ENCODE measurements at places on chromosomes 2 and 18.

DNA sequence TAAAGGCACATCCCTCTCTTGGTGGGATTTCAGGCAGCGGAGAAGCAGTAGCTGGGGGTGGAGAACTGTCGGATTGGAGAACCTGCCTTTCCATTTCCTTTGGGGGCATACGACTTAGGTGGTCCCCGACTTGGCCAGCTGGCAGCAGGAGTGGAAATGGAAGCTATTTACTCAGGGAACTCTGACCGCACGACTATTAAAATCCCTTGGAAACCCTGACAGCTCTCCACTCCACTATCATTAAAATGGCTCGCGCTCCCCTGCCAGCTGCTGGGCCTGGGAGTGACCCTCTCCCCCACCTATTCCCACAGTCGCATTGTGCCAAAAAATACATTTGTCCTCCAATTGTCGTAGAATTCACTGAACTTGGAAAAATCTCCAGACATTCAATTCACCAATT lies 77.7 kb upstream of the APCDD1 start:
- DNase-seq, result no peak

DNA sequence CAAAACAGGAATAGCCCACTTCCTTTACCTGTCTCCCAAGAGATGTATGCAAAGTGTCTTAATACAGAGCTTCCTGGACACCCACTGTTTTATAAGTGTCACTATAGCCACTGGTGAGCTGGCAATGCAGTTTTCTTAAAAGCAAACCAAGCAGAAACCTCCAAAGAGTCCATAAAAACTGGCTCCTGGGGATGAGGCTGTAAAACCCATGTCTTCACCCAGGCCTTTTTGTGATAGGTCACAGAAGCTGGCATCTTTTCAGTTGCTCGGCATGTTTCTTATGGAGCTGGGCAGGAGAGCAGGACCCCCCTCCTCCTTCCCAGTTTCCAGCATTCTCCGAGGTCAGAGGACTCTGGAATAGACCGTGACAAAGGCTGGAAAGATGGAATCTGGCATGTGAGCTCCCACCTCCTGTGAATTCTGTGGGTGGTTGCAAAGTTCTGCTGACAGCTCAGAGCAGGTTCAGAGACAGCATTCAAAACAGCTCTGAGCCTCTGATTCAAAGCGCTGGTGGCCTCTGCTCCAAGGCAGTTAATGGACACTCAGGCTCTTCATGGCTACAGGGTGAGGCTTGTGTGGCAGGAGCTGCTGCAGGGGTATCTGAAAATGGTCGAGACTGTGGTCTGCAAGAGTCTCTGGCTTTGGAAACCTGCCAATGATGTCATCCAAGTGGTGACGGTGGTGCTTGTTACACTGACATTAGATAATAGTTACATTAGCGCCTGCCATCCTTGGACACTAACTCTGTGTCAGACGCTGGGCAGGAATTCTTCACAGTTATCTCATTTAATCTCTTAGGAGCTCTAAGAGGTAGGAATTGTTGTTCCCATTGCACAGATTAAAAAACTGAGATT lies 283.4 kb downstream of the CLIP4 start:
- no peak for DNase-seq

DNA sequence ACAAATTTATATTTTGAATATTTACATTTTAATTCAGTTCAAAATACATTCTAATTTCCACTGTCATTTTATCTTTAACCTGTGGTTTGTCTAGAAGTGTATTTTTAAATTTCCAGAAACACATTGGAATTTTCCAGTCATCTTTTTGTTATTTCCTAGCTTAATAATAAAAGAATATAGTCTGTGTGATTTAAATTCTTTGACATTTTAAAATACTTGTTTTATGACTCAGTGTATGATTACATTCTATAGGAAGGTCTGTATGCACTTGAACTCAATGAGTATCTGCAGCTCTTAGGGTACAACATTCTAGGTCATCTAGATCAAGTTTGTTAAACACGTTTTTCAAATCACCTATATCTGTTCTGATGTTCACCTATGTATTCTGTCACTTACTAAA lies 88.3 kb upstream of the MBOAT2 start:
- no peak for DNase-seq

DNA sequence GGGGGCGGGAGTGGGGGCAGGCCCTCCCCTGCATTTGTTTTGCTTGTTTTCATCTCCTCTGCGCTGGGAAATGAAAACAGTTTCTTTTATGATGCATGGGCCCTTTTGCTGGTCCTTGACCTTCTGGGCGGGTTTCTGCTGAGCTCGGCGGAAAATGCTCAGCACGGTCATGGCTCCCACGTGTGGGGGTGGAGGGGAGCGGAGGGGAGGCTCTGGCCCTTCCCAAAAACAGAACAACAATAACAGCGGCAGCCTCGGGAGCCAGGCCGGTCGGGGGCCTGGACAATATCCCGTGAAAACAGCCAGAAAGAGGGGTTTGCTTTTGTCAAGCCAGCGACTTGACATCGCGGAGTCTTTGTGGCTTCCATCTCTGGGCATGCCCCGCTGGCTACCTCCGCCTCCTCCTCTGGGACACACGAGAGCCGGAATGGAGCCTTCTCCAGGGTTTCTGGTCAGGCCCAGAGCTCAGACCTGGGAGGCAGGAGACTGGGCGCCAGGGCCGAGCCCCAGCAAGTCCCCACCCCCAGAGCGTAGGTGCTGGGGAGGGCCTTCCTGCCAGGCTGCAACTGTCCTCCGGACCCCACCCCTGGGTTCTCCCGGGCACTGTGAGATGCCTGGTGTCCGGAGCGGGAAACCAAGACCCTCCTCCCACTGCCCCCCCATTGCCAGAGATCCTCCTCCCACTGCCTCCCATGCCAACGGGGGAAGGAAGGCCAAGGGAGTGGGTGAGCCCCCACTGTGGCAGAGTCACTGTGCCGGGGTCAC lies 35.9 kb upstream of the SNED1 start:
- DNase-seq, result peak; percentile 75

DNA sequence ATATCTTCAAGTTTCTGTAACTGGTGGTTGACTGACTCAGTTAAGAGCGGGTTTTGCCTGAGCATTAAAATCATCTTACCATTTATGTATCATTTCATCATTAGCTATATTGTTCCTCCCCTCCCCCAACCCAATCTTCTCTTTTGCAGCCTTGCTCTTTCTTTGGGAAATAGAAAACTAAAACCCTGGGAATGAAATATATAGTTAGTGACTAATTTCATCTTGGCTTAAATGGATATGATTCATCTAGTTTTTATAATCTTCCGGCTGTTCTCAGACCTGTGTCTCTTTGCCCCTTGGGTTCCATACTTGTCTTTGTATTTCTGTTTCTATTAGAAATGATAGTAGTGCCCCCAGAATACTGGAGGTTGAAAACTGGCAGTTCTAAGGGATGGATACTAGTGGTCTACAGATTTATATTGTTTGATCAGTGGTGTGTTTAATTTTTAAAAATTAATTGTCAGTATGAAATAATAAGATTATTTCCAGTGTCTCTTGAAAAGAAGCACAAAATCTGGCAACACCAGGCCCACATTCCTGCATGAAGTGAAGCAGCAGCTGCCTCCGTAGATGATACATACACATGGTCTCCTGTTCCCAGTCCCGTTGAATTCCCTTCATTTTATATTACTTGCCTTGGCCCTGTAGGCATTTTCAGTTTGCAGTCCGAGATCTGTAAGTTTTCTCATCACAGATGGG lies 44.5 kb downstream of the PHLPP1 start:
- no peak for DNase-seq

DNA sequence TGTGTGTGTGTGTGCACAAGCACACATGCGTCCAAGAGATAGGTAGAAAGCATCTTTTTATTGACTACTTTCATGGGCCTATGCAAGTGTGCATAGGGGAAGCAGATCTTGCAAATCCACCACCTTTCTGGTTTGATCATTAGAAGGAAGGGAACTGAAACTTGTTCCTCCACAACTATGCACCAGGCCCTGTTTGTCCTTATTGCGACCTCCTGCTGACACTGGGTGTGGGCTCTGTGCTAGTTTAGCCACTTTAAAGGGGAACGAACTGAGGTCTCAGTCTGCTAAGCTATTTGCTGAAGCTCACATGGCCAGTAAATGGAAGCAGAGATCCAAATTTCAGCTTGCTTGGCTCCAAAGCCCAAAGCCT lies 32.1 kb upstream of the INSIG2 start:
- peak; percentile 19 for DNase-seq

DNA sequence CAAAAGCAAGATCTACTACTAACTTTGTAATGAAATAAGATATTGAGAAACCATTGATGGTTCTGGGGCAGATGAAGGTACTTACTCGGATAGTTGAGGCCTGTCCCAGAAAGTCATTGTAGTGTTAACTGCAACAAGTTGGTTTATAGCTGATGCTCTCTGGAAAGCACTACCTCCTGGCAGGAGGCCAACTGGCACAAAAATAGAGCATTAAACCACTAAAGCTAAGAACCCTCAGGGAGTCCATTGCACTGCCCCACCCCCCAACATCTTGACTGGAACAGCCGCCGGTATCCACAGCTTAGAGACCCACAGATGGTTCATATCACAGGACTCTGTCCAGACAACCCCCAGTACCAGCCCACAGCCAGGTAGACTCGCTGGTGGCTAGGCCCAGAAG lies 552.5 kb upstream of the CRIM1 start:
- DNase-seq, result no peak

DNA sequence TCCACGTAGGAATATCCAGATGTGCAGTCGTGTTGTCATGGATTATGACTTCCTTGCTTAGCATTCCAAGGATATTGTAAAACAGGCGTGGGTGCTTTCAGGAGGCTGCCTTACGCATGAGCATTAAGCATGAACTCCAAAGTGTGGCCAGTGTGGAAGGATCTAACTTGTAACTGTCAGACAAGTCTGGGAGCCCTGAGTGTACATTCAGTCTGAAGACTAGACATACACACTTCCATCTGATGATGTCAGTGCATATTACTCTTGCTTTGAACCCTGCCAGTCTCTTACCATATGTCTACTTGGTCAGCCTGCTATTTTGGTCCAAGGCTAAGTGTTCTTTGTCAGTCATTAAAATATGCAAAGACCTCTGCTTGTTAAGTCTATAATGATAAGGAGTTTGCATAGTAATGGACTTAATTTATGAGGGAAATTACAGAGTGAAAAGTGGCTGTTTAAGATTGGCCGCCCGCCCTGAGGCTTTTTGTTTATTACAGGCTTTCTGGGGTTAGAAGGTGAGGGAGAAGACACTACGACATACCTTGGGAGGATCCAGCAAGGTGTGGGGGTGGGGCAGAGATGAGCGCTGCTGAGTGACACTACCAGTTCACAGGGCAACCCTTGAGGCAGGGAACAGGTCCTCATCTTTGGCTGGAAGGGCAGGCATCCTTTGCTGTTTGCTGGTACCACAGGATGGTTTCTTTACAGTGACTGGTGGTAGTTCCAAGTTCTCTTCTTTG lies 48.3 kb downstream of the CABLES1 start:
- DNase-seq, result peak; percentile 65

DNA sequence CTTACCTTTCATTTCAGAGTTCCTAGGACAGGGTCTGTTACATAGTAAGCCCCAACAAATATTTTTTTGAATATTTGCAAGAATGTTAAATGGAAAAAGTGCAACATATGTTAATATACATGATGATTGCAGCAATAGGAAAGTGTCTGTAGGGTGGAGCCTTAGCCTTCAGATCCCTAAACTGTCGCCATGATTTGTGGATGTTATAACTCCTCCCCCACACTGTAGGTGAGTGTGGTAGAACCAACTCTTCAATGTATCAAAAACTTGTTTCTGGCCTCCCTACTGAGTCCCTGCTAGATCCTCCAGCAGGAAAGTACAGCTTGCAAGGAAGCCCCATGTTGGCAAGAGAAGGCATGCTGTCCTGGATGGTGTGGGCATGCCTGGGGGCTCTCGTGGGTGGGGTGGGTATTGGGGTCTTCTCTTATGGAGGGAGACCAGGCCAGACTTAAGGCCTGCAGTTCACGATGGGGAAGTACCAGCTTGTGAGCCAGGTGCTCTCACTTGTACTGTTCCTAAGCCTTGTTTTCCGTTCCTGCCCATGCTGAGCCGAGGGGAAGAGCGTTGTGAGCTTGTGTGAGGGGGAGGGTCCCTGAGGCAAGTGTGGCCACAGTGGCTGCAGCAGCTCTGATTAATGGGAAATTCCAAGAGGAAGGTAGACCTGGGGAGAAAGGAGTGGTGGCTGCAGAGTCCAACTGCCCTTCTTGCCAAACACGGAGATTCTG lies 11.4 kb downstream of the FHOD3 start:
- DNase-seq, result no peak

DNA sequence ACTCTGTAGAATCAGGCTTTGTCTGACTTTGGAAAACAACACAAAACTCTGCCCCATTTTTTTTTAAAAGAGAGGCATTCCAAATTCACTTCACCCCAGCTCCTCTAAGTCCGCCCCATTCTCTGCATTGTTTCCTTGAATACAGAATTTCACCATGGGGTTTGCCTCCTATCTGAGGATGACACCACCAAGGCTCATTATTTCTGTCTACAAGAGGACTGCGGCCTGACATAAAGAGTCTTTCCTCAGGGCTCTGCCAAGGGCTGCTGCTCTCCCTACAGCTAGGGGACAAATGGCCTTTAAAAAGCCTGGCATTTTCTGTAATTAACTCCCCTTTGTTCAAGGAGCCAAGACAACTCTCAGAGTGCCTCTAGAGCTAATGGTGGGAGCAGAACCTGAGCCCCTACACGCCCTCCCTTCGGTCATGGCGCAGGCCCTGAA lies 4.6 kb downstream of the CHST10 start:
- DNase-seq, result no peak

Measured in umbilical cord (tissue), 2 donors.